ENCODE measurements at places on chromosomes 16 and 17.

DNA sequence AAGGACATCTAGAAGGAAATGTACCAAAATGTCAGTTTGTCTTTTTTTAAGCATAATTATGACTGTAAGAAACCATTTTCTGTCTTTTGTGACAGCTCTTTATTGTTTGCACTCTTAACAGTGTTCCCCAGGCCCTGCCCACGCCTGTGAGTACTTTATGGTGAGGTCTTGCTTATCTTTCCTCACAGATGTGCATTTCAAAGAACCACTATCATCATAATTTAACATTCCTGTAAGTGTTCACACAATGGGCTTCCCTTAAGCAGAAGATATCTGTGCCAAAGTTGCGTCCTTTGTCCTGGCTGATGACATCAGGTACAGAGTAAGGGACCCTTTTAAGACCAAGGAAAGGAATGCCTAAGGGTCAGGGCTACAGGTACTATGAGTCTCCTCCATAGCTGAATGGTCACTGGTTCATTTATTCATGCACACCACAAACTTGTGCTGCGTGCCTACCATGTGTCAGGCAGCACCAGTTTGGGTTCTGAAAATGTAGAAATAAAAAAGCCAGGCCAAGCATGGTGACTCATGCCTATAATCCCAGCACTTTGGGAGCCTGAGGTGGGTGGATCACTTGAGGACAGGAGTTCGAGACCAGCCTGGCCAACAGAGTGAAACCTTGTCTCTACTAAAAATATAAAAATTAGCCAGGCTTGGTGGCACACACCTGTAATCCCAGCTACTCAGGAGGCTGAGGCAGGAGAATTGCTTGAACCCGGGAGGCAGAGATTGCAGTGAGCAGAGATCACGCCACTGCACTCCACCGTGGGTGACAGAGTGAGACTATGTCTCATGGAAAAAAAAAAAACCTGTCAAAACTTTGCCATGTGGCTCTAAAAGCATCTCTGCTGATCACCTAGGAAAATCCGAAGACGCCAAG is 55.4 kb upstream of the NLK start:
- no peak for DNase-seq

DNA sequence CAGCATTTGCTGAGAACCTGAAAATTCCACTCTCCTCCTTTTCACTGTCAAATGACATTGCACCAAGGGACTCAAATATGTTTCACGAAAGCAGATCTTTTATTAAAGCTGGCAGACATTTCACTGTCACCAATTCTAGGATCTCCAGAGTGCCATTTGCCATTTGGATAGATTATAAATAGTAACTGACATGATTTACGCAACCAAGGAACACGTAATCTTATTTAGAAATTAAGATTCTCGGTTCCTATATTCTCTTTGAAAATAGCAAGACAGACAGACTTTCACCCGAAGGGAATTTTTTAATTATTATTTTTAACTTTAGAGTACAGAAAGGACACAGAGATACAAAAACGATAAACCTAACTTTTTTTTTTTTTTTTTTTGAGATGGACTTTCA is 49.6 kb downstream of the ANKFY1 start:
- no peak for DNase-seq

DNA sequence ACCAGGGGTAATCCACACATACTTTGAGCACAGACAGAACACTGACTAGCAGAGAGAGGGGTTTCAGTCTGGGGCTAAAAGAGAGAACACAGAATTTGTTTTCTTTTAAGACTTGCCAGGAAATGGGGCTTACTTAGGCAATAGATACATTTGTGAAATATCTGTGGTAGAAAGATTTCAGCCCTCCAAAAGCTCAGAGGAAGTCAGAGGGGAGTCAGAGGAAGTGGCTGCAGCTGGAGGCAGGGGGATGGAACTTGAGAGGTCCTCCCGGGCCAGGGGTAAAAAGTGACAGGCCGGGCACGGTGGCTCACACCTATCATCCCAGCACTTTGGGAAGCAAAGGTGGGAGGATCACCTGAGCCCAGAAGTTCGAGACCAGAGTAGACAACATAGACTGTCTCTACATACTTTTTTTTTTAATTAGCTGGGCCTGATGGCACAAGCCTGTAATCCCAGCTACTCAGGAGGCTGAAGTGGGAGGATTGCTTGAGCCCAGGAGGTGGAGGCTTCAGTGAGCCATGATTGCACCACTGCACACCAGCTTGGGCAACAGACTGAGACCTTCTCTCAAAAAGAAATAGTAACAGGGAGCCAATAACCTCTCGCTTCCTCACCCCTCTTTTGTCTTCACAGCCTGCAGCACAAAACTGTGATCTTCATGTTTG is 49.9 kb downstream of the NLRC5 start:
- DNase-seq, result peak; percentile 86

- no peak for DNase-seq
Observed at GRCh38 chr16:88437367-88437964, 15.6 kb upstream of the ZFPM1 start.

GRCh38 chr17:40348562-40349476 is 15.7 kb downstream of the GJD3 start:
- DNase-seq, result no peak

- DNase-seq, result no peak
Observed at GRCh38 chr16:81634380-81635062, 144.6 kb upstream of the PLCG2 start.

All from HCEC 1CT (cell line).